CD4-positive, alpha-beta T cell treated with Interleukin-4 for 1 hour (primary cell): ENCODE measurements at places on chromosomes 5 and 9.

- no peak for DNase-seq
Observed at GRCh38 chr9:14687042-14687719, 6.1 kb downstream of the ZDHHC21 start.

GRCh38 chr9:1002678-1003077 lies 26.2 kb downstream of the DMRT3 start:
- no peak for DNase-seq

- DNase-seq, result no peak
Observed at GRCh38 chr5:17232405-17232804, 15.0 kb downstream of the BASP1 start.

- DNase-seq, result no peak
Observed at GRCh38 chr9:115596021-115596745, 478.2 kb upstream of the TNC start.
